ENCODE measurements at places on chromosomes 3 and 15.

GRCh38 chr15:47184003-47184907, 533.0 kb upstream of the SEMA6D start:
- peak; percentile 57 for DNase-seq
- H3K27ac ChIP-seq = no peak overlapping the region
- H3K27me3 ChIP-seq = peaks cover 92% of the 10 kb centered on the region
- H3K36me3 ChIP-seq = no peaks in the 10 kb centered on the region

GRCh38 chr3:77887611-77888010, 847.7 kb downstream of the ROBO2 start:
- H3K36me3 ChIP-seq = no peaks in the 10 kb centered on the region
- no peak for DNase-seq
- H3K27ac ChIP-seq = no peak overlapping the region

- H3K27ac ChIP-seq = no peak overlapping the region
- no peak for DNase-seq
- H3K27me3 ChIP-seq = no peaks in the 10 kb centered on the region
- no peaks in the 10 kb centered on the region for H3K4me1 ChIP-seq
These were observed 220.2 kb upstream of the CD96 start for GRCh38 chr3:111321786-111322185.

DNA sequence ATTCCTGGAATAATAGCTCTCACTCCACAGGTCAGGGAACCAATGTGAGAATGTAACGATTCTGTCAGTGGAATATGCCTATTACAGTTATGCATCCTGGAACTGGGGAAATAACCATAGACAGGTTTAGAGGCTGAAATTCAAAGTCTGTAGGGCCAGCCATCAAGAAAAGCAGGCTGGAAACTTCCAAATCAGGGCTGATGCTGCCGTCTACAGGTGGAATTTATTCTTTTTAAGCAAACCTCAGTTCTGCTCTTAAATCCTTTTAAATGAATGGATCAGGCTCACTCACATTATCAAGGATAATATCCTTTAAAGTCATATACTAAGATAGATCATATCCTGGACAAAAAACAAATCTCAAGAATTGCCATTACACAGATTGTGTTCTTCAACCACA, 699.8 kb downstream of the NR2F2 start:
- H3K4me1 ChIP-seq = no peaks in the 10 kb centered on the region
- peaks cover 12% of the 10 kb centered on the region for H3K27me3 ChIP-seq
- no peaks in the 10 kb centered on the region for H3K36me3 ChIP-seq
- no peak for DNase-seq
- no peak overlapping the region for H3K4me3 ChIP-seq
- no peak overlapping the region for H3K27ac ChIP-seq

DNA sequence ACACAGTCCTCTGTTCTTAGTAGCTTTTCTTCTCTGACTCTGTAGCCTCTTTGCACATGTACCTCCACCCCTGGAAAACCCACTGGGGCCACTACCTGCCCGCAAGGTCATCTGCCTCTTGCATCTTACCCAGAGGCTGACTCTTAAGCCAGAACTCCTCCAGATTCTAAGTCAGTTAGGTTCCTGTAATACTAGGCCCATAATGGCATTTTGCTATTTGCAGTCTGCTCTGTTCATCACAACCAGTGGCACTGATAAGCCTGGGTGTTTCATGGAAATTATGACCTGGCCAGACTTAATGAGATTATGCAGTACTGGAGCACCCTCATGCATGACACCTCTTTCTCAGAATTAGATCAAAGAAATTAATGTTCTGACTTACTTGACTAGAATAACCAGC, 31.7 kb upstream of the ATG7 start:
- peak overlapping the region; percentile 100 for H3K27ac ChIP-seq
- peaks cover 8% of the 10 kb centered on the region for H3K36me3 ChIP-seq
- DNase-seq = no peak
- H3K4me1 ChIP-seq = peaks cover 37% of the 10 kb centered on the region

DNA sequence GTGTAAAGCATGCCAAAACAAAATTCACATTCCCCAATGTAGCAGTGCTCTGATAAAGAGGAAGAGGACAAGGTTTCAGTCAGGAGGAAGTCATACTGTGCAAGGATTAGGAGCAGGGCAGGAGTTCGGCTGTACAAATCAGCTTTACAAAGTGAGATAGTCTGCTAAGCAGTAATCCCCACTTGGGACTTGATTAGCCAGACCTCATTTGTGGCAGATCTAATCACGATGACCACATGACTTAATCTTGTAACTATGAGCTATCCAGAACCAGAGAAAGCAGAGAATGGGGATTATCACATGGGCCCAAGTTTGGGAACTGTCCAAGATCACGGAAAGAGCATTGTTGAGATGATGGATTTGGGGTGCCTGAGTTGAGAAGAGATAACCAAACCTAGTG, 7.8 kb downstream of the DCBLD2 start:
- no peak overlapping the region for H3K4me3 ChIP-seq
- peaks cover 66% of the 10 kb centered on the region for H3K4me1 ChIP-seq
- peaks cover 73% of the 10 kb centered on the region for H3K36me3 ChIP-seq
- DNase-seq = no peak
- H3K27me3 ChIP-seq = no peaks in the 10 kb centered on the region

DNA sequence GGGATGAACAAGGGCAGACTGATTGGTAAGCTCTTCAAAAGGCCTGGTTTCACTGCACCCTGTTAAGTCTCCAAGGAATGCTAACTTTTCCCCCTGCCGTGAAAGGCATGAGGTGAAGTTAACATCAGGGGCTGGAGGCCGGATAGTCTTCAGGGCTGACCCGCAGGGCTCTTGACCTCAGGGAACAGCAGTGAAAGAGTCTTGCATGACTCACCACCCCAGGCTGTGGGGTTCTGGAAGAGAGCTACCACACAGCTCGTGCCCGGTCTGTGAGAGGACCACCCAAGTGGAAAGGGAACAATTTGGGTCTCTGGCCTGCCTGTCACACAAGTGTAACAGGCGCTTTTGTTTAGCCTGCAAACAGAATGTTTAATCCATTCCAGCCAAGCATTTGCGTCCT, 504.9 kb downstream of the EDEM1 start:
- H3K27ac ChIP-seq = no peak overlapping the region
- no peaks in the 10 kb centered on the region for H3K4me1 ChIP-seq
- H3K36me3 ChIP-seq = no peaks in the 10 kb centered on the region
- DNase-seq = no peak
- no peak overlapping the region for H3K4me3 ChIP-seq
- no peaks in the 10 kb centered on the region for H3K27me3 ChIP-seq

DNA sequence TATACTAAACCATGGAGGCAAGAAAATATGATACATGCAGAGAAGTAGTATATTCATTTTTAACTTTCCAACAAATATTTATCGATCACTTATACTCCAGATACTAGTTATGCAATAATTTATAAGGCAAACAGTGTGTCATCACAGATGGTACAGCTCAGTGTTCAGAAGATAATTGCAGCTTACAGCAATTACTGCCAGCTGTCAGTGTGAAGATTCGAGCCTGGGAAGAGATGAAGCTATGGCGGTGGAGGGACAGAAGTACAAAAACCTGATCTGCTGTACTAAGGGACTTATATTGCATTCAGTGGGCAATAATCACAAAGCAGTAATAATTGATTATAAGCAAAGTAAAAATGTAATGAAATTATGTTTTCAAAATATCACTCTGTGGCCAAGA, 170.6 kb upstream of the EPHA3 start:
- DNase-seq = no peak
- H3K36me3 ChIP-seq = no peaks in the 10 kb centered on the region
- H3K27ac ChIP-seq = no peak overlapping the region
- no peak overlapping the region for H3K4me3 ChIP-seq
- H3K4me1 ChIP-seq = no peaks in the 10 kb centered on the region

DNA sequence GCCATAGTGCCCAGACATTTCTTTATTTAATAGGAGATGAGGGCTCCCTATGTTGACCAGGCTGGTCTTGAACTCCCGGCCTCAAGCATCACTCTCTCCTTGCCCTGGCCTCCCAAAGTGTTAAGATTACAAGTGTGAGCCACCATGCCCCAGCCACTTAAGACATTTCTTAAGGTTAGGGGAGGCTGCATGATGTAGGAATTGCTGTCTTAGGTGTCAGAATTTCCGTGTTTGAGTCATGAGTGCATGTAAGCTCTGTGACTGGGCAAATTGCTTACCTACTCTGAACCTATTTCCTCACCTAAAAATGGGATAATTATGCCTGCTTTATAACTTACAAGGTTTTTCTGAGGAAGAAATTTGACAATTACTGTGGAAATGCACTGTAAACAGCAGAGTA, 34.2 kb upstream of the SIAH2 start:
- no peaks in the 10 kb centered on the region for H3K4me1 ChIP-seq
- DNase-seq = no peak
- no peaks in the 10 kb centered on the region for H3K36me3 ChIP-seq
- no peaks in the 10 kb centered on the region for H3K27me3 ChIP-seq
- H3K27ac ChIP-seq = no peak overlapping the region

DNA sequence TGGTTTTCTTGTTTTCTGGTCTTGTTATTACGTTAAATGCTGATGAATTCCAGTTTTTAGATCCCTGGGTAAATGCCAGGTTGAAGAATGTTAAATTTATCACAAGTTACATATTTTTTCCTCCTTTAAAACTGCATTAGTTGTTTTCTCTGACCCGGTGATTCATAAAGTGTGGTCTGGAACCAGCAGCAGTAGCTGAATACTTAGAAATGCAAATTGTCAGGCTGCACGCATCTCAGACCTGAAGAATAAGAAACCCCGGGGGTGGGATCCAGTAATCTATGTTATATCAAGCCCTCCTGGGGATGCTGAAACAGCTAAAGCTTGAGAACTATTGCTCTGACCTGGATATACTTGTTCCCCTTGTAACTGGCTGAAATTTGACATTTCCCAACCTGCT, 69.1 kb downstream of the PEX5L start:
- no peak overlapping the region for H3K4me3 ChIP-seq
- H3K27ac ChIP-seq = no peak overlapping the region
- H3K4me1 ChIP-seq = peaks cover 5% of the 10 kb centered on the region
- no peaks in the 10 kb centered on the region for H3K27me3 ChIP-seq
- no peak for DNase-seq
- H3K36me3 ChIP-seq = no peaks in the 10 kb centered on the region
